ENCODE measurements at places on chromosomes 7 and 10.

DNA sequence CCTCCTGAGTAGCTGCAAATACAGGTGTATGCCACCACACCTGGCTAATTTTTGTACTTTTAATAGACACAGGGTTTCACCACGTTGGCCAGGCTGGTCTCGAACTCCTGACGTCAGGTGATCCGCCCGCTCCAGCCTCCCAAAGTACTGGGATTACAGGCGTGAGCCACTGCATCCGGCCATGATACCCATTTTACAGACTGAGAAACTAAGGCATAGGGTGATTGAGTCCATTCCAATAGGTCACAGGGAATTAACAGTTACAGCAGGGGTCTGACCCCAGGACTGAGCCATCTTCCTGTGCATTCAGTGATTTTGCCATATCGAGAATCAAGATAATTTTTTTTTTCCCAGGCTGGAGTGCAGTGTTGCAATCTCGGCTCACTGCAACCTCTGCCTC is 12.3 kb upstream of the CTBP2 start:
- DNase-seq: no peak

DNA sequence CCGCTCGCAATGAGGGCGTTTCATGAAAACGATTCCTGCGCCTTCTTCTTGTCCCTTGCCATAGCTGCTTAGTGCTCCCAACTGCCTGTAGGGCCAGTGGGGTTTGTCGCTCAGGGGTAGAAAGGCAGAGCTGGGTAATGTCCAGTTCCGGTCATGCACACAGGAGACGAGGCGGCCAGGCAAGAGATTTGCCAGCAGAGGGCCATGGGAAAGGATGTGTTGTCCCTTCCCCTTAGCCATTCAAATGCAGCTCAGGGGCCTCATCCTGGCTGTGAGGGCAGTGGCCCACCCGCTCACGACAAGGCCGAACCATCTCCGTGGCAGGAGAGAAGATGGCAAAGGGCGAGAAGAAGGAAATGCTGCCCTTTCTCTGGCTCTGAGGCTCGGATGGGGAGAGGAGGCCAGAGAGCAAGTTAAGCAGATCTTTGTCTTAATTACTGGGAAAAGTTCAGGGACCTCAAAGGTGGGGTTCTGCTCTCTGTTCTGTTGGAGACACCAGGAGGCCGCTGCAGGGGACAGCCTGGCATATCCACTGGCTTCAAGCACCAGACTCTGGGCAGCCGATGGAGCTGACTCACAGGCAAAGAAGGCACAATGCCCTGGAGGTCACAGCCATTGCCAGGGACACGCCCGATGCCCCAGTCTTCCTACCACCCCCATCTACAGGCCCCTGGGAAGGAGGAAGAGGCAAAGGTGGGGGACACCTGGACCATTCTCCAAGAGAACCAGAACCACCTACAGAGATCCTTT is 534.8 kb upstream of the MGMT start:
- no peak for DNase-seq

DNA sequence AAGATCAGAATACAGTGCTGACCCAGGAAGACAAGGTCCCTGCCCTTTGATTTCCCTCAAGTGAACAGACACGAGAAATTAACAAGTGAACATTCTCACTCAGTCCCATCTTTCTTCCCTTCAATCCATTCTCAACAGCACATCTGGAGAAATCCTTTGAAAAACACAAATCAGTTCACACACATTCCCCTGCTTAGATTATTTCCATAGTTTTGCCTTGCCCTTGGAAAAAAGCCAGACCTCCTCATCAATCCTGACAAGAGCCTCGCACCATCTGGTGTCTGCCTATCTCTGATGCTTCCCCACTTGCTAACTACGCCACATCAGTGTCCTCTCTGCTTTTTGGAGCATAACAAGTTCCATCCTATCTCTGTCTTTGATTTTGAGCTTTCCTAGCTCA is 94.4 kb upstream of the KIAA1217 start:
- DNase-seq: no peak

DNA sequence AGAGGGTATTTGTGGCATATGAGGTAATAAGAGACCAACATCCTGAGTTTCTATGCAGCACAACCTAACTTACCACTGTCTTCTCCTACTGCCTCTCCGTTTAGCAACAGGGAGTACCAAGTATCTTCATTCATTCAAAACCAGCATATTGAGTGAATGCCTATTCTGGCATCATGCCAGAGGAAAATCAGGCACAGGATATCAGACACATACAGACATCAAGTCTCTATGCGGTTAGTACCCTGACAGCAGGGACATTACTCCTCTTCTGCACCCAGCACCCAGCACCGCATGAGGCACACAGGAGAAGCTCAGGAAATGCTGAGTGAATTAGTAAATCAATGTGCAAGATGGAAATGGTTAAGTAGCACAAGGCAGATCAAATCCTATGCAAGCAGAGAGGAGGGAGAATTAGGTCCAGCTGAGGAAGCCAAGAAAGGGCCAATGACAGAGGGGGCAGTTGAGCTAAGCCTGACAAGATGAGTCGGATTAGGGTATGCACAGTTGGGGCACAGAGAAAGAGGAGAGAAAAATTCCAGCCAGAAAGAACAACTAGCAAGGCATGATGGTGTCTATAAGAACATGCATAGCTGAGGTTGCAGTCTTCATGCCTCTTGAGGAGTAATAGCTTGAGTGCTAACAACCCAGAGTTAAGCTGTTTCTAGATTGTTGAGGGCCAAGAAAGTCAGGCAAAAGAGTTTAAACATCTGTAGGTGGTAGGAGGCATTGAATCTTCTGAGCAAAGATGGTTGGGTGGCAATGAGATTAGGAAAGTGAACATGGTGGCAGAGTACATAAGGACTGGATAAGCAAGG is 146.0 kb downstream of the PLXNA4 start:
- no peak for DNase-seq

- DNase-seq: no peak
Measured at GRCh38 chr10:97503406-97503805, 4.7 kb downstream of the UBTD1 start.

DNA sequence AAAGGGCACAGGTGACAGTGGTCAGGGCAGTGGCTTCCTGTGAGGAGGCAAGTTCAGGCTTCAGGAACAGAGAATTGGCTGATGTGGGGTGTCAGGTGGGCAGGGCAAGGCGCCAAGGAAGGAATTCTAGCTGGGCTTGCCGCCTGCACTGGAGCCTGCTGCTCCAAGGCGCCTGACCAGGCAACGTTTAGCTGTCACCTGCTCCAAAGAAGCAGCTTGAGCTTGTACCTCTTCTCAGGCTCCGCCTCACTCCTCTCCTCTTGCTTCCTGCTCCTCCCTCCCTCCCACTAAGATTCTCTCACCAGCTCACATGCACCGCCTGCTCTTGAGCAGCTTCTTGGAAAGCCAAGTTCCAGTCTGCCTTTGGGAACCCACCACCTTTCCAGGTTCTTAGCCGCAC is 187.4 kb upstream of the GRB10 start:
- DNase-seq: no peak

DNA sequence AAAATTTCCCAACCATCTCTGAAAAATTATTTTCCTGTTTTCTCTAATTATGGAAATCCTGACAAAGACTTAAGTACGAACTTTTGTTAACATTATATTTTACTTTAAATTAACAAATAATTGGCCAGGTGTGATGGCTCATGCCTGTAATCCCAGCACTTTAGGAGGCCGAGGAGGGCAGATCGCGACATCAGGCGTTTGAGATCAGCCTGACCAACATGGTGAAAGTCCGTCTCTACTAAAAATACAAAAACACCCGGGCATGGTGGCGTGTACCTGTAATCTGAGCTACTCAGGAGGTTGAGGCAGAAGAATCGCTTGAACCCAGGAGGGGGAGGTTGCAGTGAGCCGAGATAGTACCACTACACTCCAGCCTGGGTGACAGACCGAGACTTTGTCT is 32.2 kb downstream of the DGKB start:
- DNase-seq: no peak

- no peak for DNase-seq
Measured at GRCh38 chr7:1100834-1101562, 13.1 kb downstream of the GPER1 start.
